Airway epithelial cell (primary cell): ENCODE measurements at places on chromosomes 11 and 22. TPM values are rescaled to one million over a fixed set of nuclear protein-coding genes. Genes with fewer than 3 reads are reported as not detected.

MUC2 gene
- not detected in 2 replicates for total RNA-seq

FXYD6 gene
- 0.21 TPM in 1 of 2 replicates, not detected in the other for total RNA-seq

FZD4 gene
- total RNA-seq = 0.33 and 0.92 TPM in 2 replicates

SMARCB1 gene
- total RNA-seq = 89.9 and 90.7 TPM in 2 replicates

TRIM29 gene
- 314 and 489 TPM in 2 replicates for total RNA-seq

SIK2 gene
- total RNA-seq = 3.9 and 5.1 TPM in 2 replicates

CWC15 gene
- total RNA-seq = 32.5 and 35.9 TPM in 2 replicates

FCHSD2 gene
- 6.3 and 9.4 TPM in 2 replicates for total RNA-seq

OR8D4 gene
- total RNA-seq = not detected in 2 replicates

SCUBE2 gene
- total RNA-seq = not detected in 2 replicates

FERMT3 gene
- 0.14 TPM in 2 replicates for total RNA-seq

NAALAD2 gene
- total RNA-seq = not detected in 2 replicates
